Stimulated activated CD4-positive, alpha-beta T cell treated with anti-CD3 and anti-CD28 coated beads, Interleukin-2, amount 100 ng/mL, for 4 hours (primary cell): ENCODE measurements at places on chromosomes 6 and 20.

DNA sequence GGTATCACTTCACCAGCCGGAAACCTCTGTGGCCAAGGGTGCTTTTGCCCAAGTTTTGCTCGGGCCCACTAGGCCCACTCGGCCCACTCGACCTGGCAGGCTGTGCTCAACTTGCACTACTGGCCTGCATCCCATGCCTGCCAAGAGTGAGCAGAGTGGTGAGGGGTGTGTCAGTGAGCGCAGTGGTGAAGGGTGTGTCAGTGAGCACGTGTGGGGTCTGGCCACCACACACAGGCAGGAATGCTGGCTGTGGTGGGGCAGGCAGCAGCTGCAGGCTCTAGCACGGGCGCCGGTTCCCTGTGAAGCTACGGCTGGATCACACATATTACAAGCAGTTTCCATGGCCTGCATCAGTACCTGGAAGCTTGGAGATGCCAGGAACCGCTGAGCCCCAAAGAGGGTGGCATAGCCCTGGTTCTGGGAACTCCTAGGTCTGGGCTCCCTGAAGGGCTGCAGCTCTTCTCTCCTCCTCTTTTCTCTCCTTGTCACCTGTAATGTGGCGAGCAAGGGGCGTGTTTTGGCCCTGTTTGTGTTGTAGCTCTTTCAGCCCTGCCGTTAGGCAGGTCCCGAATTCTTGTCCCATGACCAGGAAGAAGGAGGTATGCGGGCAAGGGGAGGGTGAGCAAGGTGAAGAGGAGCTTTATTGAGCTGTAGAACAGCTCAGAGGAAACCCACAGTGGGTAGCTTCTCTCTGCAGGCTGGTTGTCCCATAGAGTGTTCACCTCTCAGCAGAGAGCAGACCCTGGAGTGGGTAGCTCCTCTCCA is 51.0 kb upstream of the CLDN20 start:
- no peak for DNase-seq

DNA sequence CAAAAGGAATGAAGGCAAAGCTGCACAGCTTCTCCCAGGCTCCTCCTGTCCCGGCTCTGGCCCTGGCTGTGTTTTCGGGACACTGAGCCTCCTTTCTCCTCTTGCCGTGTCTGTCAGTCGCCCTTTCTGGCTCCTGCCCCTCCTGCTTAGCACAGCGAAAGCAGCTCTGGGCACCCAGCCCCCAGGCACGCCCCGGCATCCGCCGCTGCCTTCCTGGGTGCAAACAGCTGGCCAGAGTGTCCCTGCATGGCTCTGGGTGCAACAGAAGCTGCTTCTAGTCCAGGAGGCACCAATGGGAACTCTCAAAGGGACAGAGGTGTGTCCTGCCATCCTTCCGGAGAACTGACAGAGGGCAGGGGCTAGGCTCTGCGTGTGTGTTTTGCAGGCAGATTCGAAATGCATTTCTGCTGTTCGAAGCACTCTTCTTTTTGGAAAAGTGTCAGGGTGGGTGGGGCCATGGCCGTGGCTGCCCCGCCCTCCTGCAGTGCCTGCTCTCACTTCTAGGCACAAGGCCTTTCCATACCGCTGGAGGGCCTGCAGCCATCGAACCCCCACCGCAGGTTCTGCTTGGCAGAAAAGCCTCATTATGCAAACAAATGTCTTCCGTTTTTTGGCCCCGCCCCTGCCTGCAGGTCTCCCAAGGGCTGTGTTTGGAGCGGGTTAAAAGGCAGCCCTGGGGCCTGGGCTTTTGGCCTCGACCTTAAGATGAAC is 15.5 kb downstream of the COL9A3 start:
- DNase-seq: no peak

DNA sequence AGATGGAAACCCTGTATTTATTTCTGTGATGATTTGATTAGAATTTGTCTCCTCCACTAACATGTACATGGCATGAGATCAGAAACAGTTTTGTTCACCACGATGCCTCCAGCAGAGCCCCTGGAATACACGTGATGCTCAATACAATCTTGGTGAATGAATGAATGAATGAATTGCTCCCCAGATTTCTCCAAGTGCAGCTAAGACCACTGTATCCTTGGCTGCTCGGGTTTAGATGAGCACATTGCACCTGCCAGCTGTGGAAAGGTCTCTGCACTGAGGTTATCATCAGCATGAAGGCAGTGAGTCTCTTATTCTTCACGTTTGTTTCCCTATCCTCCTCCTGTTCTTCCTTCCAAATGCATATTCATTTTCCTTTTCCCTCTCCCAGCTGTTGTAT is 17.9 kb downstream of the CASS4 start:
- DNase-seq: no peak

GRCh38 chr6:143549949-143550268 is 38.4 kb upstream of the FUCA2 start:
- DNase-seq: no peak

DNA sequence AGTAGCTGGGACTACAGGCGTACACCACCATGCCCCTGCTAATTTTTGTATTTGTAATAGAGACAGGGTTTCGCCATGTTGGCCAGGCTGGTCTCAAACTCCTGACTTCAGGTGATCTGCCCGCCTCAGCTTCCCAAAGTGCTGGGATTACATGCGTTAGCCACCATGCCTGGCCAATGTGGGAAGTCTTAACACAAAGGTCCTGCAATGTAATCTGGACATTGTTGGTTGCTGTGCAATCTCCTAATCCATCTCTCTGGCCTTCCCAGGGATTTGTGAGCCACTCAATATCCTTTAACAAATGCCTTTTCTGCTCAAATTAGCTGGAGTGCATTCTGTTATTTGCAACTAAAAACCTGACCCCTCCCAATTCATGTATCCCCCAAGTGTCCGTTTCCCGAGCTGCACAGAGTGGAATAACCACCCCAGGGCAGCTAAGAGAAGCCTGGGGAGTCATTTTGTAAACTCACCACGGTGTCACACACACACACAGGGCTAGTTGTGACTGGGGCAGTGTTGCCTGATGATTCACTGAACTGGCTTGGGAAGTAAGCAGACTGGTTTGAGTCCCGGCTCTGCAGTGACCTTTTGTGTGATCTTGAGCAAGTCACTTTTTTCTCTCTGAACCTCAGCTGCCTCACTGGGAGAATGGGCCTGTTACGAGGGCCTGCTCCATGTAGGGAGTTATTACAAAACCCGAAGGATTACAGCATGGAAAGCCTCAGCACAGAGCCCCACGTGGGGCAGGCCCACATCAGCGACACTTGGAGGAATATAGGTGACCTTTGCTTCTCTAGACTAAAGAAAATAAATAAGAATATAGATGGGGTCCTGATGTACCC is 152.3 kb downstream of the ZMYND8 start:
- DNase-seq: no peak
